ENCODE measurements at places on chromosomes 2 and 18.

DNA sequence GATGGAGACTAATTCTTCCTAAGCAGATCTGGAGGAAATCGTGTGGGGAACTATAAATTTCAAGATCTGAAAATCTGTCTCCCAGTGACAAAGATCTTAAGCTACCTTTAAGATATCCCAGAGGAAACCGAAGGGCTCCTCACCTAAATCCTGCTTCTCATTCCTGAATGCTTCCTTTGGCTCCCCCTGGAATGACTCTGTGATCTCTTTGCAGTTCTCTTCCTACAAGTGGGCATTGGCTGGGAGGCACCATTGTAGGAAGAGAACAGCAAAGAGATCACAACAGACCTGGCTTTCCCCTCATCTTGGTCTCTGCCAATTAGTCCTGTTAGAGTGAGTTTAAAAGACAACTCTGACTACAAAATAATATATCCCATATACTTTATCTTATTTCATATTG lies 70.0 kb upstream of the KCNH7 start:
- DNase-seq, result no peak

DNA sequence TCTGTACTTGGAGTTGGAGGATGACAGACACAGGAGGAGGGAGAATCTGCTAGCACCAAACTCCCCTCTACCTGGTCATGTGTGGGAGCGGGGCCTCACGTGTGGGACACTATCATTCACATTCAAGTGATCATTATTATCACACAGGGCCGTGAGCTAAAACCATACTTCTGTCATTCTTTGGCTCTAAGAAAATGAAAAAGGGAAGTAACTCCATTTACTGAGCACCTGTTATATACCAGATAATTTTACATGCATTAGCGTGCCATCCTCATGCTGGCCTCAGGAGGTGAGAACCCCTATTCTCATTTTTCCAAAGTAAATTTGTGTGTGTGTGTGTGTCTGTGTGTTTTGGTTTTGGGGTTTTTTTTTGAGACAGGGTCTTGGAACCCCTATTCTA lies 150.1 kb downstream of the GLI2 start:
- no peak for DNase-seq

DNA sequence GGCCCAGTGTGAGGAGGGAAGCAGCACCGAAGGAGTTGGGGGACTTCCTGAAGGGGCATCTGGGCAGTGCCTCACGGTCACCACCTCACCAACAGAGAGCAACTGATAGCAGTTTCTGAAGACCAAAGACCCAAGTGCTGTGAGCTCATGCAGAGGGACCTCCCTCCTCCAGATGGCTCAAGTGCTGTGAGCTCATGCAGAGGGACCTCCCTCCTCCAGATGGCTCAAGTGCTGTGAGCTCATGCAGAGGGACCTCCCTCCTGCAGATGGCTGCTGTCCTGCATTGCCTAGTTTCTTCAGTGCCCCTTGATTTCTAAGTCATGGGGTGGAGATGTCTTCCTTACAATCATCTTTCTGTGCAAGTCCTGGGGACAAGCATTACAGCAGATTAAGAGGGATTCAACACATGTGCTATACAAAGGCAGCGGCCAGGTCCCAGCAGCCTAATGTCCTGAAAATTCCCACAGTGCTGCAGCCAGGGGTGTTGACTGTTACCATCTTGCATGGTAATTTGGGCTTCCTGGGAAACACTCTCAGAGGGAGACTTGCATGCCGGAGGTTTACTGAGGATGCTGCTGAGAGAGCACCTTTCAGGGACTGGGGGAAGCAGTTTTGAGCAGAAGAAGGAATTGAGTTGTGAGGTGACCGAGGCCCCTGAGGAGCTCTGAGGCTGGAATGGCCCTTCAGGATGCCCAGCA lies 409.3 kb downstream of the GALR1 start:
- DNase-seq, result no peak

DNA sequence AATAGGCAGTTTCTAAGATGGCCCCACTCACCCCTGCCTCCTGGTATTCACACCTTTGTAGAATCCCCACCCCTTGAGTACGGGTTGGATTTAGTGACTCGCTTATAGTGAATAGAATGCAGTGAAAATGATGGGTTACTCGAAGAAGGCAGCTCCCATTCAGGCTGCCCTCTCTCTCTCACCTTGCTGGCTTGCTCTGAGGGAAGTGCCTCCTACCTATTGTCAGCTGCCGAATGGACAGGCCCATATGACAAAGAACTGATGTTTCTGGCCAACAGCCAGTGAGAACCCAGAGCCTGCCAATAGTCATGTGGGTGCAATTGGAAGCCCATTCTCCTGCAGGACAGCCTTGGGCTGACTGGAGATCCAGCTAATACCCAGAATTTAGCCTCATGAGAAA lies 22.1 kb upstream of the RNF103 start:
- DNase-seq, result no peak

GRCh38 chr18:76791642-76792041 lies 30.7 kb upstream of the ZNF236 start:
- no peak for DNase-seq

DNA sequence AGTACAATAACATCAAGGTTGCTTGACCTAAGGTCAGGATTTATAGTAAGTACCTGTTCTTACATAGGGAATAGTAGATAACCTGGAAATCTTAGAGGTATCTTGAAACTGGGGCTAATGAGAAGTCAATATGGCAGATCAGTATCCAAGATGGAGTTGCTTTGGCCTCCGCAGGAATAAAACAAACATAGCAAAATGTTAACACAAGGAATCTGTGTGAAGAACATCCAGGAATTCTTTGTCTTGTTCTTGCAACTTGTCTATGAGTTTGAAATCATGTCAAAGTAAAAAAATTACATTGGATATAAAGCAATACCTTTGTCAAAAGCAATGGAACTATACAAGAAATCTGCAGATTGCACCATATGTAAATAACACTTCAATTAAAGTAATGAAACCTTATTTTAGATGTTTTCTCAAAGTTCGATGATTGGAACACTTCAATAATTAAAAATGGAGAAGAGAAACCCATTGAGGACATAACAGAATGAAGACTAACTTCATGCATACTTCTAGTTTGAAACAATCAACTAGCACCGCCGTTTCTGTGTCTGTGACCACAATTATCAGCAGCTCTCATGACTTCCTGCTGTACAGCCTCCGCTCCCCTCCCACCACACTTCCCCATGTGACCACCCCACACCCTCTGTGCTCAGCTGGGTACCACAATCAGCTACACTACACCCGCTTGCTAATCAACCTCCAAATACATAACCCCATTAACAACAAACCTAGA lies 27.6 kb downstream of the C2orf76 start:
- DNase-seq, result no peak

GRCh38 chr2:172969166-172969565 lies 106.5 kb upstream of the MAP3K20 start:
- DNase-seq, result no peak

DNA sequence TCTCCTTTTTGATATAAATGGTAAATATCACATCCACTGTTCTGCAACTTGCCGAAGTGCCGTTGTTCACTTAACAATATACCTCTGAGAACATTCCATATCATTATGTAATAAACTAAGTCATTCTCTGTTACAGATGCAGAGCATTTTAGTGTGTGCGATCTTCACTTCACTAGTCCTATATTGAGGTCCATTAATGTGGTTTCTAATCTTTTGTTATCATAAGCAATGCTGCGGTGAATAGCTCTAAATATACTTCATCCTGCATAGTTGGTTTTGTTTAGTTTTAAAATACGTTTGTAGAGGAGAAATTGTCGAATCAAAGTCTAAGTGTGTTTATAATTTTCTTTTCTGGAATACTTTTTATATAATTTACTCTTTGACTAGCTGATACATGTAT lies 280.3 kb upstream of the TRIB2 start:
- no peak for DNase-seq

DNA sequence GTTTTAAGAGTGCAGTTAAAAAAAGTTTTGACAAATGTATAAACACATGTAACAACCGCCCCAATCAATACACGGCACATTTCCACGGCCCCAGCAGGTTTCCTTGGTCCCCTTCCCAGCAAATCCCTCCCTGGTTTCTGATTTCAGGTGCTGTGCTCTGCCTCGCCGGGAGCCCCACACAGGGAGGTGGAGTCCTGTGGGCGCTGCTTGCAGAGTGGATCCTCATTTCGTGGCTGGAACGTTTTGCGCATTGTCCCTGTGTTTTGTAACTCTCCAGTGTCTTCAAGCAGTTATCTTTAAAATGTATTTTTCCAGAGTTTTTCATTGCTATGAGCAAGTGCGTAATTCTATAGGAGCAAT lies 124.8 kb downstream of the GALR1 start:
- DNase-seq, result no peak

DNA sequence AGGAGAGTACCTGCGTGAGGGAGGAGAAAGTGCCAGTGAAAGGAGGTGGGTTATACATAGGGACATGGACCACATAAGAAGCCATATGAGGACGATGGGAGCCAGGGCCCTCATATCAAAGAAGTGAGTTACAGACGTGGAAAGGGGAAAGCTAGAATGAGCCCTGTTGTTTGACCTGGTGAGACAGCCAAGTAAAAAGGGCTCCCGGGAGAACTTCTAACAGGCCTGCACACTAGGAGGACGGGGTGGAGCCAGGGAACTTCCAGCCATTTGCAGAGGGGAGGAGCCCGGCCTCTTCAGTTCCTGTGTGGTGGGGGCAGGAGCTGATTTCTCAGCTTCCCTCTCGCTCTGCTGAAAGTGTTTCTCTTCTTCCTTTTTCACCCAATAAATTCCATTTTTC lies 84.1 kb upstream of the SLC66A3 start:
- DNase-seq, result peak; percentile 14

- DNase-seq, result no peak
Observed at GRCh38 chr2:10047616-10048500, 4.5 kb downstream of the KLF11 start.

GRCh38 chr2:85551698-85552678 lies 9.3 kb downstream of the GGCX start:
- DNase-seq, result peak; percentile 69

- DNase-seq, result no peak
Observed at GRCh38 chr2:115484486-115484885, 1042.0 kb downstream of the DPP10 start.

- DNase-seq, result peak; percentile 38
Observed at GRCh38 chr2:112880091-112880531, 30.9 kb upstream of the IL37 start.

DNA sequence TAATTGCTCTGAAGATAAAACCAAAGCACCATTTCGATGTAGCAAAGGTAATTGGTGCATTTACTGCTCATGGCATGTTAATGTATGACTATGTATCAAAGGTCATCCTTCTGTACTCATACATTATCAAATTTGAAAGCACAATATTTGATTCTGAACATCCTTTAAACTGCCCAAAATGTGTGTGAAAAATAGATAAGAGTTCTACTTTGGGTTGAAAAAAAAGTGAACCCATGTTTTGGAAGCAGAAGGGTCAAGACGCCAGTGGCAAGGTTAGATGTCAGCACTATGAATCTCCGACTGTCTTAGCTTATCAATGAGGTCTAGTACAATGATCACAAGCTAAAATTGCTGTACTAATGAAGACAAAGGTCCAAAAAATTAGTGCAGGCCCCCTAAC lies 83.1 kb downstream of the LNPK start:
- no peak for DNase-seq

DNA sequence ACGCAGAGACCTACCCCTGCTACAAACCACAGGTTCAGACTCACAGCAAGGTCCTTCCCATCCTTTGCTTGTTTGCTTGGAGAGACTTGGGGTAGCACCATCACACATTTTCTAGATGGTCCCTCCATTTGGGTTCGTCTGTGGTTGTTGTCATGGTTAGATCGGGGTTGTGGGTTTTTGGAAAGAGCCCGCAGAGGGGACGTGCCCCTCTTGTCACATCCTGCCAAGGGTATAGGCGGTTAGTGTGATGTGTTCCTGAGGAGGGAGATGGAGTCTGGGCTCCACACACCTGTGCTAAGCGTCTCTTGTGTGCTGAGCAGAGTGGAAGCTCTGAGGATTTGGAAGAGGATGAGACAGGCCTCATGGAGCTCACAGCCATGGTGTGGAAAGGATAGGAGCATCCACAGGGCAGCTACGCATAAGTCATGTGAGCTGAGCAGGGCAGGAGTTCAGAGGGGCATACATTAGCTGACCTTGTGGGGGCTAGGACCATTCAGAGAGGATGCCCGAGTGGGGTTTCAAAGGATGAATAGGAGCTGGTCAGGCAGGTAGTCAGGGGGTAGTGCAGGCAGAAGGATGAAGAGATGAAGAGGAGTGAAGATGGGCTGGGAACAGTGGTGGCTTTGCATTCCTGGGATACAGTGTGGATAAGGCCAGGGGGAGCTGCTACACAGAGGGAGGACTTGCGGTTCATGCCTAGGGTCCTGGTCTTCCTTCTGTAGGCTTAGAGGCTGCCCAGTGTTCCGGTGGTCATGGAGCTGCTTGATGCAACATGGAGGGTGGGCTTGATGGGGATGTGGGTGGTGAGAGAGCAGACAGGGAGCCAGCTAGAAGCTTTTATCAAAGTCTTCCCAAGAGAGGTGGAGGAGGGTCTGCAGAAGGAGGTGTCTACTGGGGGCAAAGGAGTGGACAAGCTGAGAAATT lies 62.9 kb downstream of the ACKR3 start:
- DNase-seq, result no peak

DNA sequence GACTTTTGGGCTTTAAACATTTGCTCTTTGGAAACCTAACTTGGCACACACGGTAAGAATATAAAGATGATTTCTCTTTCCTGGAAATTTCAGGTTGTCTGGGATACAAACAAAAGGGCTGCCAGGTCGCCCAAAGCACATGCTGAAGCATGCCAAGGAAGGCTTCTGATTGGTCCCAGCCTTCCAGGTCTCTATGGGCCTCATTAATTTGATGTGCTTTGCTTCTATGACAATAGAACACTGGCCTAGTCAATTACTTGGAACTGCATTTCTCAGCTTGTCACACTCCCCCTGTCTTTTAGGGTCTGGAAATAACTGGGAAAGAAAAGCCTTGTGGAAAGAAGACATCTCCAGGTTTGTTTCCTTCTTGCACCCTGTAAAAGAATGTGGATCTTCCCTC lies 228.9 kb downstream of the ADCYAP1 start:
- DNase-seq, result no peak

GRCh38 chr2:233124421-233125080 lies 64.4 kb downstream of the INPP5D start:
- no peak for DNase-seq

DNA sequence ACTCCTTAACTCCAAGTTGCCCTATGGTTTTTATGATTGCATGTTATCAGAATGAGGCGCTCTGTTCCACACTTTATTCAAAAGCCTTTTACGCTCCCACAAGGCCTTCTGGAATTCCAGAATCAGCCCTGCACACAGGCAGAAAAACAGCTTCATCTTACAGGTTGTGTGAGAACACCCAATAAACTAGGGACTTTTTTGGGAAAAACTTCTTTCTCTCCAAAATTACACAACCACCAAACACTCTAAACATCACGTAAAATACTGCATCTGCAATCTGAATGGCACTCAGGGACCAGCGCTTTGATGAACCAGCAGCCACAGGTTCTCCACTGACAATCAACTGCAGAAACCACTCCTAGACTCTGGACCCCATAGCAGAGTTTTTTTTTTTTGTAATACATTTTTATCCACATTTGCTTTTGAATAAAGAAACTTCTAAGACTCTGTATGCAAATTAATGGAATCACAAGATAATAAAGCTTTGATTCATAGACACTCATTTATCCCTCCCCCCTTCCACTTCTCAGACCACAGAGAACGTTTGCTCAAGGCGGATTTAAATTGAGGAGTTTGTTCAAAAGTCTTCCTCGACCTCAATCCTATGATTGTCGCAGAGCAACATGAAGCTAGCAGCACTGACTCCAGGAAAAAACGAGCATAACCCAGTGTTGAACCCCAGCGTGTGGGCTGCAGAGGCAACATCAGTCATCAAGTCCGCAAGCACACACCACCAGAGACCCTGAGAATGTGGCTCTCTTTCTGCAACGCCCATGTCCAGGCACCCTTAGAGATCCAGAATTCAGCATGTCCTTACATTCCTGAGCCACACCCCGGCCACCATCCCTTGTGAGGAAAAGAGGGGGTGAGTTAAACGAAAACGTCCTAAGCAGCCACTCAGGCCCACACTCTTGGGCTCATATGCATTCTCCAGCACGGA lies 116.5 kb downstream of the MBP start:
- no peak for DNase-seq

All from fibroblast of upper back skin (primary cell).